ENCODE measurements at places on chromosomes 4 and X.

DNA sequence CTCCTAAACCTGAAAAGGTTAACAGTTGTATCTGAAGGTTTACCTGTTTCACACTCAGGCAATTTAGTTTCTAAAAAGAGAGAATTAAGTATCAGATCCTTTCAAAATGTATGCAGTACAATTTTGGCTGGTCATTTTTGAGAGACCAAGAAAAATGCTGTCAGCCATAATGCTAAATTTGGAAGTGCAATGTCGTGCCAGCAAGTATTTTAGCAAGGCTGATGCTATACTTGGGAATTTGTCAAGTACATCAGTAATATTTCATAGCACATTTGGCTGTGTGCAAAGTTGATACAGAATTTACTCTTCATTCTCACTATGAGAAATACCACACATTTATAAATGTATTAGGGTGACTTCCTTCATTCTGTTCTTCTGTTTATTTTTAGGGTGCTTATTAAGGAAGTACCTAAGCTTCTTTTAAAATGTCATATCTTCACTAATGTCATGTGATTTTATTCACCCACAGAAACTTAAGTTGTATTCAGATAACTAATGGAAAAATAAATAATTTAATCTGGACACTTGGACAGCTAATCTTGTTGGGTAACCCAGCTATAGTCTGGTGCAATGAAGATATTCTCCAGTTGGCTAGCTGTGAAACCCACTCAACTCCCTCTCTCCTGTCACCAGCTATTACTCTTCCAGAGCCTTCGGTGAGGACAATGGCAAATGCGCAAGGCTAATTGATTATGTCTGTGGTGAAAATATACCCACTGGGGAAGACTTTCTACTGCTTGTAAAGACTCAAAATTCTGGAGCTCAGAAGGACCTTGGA lies 84.2 kb upstream of the TLL1 start:
- no peak for DNase-seq

DNA sequence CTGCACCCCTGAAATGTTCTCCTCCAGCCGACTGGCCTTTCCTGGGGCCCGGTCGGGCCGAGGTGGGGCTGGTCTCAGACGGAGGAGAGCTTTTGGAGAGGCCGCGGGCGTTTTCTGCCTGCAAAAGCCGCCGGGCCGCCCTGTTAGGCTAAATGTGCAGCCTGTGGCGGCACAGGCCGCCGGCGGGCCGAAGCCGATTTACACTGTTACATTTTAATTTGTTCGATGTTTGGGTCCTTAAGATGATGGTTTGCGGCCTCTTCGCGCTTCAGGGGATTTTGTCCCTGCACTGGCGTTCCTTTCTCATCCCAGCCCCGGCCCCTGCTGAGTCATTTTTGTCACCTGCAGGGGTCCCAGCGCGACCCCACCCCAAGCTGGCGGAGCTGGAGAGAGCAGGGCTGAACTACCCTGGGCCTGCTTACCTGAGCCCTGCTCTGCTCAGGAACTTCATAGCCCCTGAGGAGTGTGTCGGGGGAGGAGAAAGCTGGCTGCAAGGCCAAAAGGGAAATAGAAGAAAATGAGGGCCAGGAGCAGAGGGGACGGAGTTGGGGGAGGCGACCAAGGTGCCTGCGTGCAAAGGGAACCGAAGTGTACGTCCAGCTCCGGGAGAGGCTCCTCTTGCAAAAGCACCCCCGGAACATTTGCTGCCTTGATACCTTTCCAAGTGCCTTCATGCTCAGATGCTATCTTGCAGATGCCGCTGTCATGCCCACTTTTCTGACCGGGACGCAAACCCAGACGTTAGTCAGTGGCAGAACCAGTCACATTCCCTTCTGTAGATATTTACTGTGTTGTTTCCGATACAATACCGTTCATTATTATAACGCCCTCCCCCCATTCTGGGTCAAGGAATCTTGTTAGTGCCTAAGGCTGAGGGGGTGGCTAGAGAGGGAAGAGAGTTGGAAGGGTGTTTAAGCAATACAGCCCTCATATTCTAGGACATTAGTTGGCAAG lies 977 bp upstream of the RBBP7 start:
- DNase-seq = peak; percentile 4

- DNase-seq = no peak
Measured at GRCh38 chr4:112951362-112952312, 97.8 kb upstream of the ANK2 start.

DNA sequence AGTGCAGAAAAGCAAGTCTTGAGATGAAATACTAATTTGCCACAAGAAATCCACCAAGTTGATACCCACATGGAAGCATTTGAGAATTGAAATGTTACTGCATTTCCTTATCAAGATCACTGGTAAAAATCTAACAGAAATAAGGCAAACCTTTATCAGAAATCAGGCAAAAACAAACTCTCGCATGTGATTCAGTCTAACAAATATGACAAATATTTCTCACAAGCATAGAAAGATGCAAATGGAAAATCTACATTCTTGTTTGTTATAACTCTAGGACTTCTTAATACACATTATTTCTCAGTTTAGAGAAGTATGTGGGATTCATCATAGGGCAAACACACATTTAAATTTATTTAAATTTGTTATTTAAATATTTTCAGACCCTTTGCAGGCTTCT lies 52.9 kb downstream of the TXK start:
- no peak for DNase-seq

- DNase-seq = no peak
Measured at GRCh38 chr4:73822812-73823504, 13.5 kb upstream of the CXCL6 start.

GRCh38 chrX:9429767-9430166 lies 35.1 kb upstream of the TBL1X start:
- no peak for DNase-seq

DNA sequence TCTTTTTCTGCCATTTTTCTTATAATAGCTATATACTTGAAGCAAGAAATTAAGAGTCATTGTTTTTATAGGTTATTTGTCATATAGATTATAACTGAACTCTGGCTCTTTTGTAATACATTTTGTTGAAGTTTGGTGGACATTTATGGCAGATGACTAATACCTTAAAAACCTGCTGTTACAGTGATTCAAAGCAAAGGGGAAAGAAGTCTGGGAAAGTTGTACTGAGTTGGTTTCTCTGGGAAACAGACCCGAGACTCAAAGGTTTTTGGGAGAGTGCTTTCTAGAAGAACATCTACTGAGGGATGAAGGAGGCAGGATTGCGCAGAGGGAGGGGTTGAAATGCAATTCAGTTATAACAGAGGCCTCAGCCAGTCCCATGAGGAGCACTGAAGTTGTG lies 35.9 kb downstream of the NAP1L5 start:
- DNase-seq = no peak

DNA sequence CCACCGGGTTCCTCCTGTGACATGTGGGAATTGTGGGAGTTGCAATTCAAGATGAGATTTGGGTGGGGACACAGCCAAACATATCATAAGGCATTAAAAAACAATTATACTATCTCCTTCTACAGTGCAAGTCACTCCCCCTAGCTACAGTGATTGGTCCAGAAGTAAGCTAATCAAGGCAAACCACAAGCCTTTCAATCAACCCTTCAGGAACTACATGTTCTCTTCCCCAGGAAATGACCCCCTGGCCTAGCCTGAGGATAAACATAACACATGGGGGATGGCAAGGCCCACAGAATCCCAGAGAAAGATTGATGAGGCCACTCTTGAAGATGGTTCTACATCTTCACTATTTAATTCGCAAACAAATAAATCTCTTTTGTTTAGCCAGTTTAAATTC lies 25.2 kb upstream of the FAM241A start:
- no peak for DNase-seq

- DNase-seq = no peak
Measured at GRCh38 chrX:11135564-11136185, 24.5 kb downstream of the HCCS start.

DNA sequence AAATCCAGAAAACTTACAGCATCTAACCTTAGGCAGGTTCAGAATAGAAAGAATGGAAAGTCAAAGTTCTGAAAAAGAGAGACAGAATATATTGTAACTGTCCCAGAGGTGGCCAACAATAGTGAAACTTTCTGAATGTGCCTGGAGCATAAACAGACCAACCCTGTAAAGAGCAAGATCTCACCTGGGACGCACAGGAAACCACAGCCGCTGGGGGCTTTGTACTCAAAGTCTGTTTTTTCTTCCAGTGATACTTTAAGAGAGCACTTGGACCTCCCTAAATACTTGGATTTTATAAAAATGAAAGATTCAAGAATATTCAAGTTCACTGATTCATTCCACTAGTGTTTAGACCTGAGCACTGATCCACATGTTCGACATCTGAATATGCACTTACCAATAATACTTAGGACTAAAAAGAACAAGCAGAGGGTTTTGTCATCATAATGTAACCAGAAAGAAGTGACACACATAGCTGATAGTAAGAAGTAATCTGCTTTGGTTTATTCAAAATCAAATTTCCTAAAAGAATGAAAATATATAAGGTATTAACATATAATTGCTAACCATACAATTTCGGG lies 35.3 kb downstream of the ARAP2 start:
- DNase-seq = no peak

DNA sequence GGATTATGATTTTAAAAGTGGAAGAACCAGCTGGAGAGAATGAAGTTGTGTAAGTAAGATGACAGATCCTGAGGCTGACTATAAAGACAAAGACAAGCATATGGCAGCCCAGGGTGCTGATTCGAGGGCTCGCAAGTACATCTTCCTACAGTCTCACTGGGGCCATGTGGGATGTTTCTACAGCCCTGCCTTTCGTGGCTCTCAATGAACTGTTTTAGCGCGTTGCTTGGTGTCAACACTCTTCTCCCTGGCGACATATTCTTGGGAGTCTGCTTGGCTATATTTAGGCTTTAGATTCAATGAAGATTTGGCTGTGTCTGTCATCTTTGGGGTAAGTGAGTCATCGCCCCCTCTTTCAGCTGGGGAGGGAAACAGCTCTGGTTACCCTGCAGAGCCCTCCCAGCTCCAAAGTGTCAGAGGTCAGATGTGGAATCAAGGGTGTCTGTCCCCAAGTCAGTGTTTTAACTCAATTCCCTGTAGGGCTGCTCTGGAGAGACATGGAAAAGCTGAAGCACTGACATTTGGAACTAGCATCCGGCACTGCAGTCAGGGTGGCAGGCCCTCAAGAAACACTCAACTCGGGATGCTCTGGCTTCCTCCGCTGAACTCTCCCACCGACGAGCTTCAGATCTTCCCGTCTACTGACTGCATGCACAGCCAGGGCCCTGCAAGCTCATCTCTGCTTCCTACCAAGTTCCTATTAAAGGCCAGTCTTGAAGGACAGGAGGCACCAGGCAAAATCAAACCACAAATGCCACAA lies 65.7 kb downstream of the GATB start:
- DNase-seq = no peak

- no peak for DNase-seq
Measured at GRCh38 chr4:16413814-16414555, 187.7 kb upstream of the TAPT1 start.

DNA sequence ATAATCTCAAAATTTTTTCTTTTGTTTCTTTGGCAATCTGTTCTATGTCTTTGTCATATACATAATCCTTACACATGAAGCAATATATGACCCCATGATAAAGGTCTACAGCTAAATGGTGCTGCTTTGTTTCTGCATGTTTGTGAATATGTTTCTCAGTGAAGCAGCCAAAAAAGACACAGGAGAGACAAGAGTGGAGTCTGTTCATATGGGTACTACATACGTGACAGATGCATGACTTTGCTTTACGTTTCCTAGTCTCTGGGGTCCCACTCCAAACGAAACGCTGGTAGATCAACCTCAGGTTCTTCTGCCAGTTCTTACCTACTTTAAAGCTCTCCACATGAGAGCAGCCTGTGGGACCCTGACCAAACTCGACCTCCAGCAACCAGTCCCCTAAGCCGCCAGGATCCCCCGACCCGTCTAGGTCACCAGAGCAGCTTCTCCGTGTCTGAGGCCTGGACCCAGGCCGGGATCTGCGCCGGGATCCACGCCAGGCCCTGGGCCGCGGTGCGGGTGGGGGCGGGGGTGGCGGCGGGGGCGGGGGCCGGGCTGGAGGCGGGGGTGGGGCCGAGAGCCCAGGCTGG lies 1.5 kb downstream of the USP51 start:
- DNase-seq = no peak

DNA sequence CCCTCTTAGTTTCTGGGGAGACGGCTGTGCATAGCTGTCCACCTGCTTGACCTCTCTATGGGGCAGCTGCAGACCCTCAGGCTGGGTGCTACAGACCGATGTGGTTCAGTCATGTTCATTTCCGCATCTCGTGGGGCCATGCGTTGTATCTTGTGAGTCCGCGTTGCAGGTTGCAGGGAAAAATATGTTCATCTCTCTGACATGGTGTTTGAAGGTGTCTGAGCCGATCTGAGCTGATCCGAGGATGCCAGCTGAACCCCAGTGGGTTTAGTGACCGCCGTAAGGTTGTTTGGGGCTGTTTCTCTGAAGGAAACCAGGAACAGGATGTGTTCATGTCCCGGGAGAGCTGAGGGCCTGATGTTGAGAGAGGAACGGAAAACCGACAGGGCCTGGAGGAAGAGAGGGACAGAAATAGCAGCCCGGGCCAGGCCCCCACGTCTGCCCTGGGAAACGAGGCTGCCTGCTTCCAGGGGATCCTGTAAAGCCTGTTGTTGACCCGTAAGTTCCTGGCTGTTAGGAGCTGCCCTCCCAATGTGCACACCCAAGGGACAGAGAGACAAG lies 9.8 kb upstream of the P2RY8 start:
- no peak for DNase-seq

GRCh38 chr4:115920637-115921036 lies 807.2 kb upstream of the NDST4 start:
- no peak for DNase-seq

GRCh38 chr4:139873111-139873860 lies 207.7 kb downstream of the MGST2 start:
- DNase-seq = no peak

- no peak for DNase-seq
Measured at GRCh38 chr4:136414981-136415380, 1117.3 kb downstream of the PCDH18 start.

DNA sequence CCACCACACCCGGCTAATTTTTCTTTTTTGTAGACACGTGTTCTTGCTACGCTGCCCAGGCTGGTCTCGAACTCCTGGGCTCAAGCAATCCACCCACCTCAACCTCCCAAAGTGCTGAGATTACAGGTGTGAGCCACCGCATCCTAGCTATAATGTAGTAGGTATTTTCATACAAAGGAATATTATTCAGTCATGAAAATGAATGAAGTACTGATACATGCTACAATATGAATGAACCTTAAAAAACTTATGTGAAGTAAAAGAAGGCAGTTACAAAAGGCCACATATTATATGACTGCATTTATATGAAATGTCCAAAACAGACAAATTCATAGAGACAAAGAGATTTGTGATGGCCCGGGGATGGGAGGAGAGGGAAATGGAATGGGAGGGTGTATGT lies 4.7 kb upstream of the GATA1 start:
- DNase-seq = no peak

GRCh38 chr4:80521438-80521837 lies 185.9 kb downstream of the CFAP299 start:
- DNase-seq = no peak

- DNase-seq = no peak
Measured at GRCh38 chr4:38111717-38112116, 151.5 kb downstream of the PTTG2 start.

- no peak for DNase-seq
Measured at GRCh38 chrX:41491267-41492004, 44.3 kb downstream of the NYX start.

- DNase-seq = no peak
Measured at GRCh38 chr4:17347445-17347844, 164.4 kb downstream of the QDPR start.

GRCh38 chrX:54922547-54922946 lies 1.9 kb downstream of the TRO start:
- DNase-seq = no peak
